ENCODE measurements at places on chromosomes 3 and 15.

- no peak for DNase-seq
These were observed 76.2 kb downstream of the SETD5 start for GRCh38 chr3:9473496-9474065.

DNA sequence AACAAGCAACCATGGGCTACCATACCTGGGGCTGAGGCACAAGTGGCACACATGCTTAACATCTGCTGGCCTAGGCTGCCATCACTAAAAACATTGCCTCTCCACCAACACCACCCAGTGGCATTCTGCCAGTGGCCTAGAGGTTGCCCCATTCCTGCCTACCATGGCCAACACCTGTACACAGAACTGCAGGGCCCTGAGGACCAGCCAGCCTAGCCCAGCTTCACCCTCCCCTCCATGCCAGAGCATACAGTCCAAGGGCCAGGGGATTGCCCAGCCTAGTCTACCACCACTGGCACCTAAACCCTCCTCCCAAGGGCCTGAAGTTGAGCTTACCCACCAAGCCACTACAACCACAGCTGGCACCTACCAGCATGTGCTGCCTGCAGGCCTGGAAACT is 35.3 kb downstream of the NEK10 start:
- DNase-seq = no peak

DNA sequence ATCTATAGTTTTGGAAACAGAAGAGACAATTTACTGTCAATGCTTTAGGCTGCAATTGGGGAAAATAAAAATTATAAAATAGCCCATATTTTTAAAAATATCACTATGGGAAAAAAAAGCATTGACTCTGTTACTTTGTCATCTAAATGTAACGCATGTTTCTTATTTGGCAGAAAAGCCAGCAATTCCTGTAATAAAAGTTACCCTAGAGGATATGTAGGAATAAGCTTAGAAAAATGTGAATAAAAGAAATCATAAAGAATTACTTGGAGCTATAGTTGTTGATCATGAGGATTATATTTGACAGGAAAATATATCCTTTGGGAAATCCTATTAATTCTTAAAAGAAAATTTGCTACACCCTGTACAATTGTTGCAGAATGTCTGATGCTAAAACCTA is 515.4 kb upstream of the IL12A start:
- no peak for DNase-seq

DNA sequence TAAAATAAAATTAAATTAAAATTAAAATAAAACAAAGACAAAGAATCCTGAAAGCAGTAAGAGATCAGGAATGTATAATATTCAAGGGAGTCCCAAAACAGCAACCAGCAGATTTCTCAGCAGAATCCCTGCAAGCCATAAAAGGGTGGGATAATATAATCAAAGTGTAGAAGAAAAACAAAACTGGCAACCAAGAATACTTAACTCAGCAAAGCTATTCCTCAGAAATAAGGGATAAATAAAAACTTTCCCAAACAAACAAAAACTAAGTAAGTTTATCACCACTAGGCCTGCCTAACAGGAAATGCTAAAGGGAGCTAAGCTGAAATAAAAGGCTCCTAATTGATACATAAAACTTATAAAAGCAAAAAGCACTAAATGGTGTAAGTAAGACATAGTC is 29.8 kb downstream of the THBS1 start:
- DNase-seq = no peak

- no peak for DNase-seq
These were observed 106.1 kb upstream of the COL8A1 start for GRCh38 chr3:99532246-99532645.

- peak; percentile 72 for DNase-seq
These were observed 45.8 kb upstream of the TRA2B start for GRCh38 chr3:185983495-185984141.

DNA sequence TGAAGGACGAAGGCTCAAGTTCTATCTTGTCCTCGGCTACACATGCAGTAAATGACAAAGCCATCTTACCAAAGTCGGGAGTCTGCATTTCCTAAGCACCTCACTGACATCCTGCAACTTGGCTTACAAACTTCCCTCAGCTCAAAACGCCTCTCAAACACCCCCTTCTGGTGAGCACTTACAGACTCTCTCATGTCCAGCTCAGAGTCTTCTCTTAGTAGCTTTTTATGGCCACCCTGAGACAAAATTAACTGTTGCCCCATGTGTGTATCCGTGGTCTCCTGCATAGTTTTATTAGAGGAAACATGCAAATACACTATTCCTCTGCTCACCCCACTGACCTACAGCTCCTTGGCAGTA is 819.7 kb downstream of the FHIT start:
- no peak for DNase-seq
